ENCODE measurements at places on chromosomes 13 and 19.

- no peak for DNase-seq
Observed at GRCh38 chr13:98144027-98144741, 1.3 kb downstream of the FARP1 start.

- DNase-seq, result no peak
Observed at GRCh38 chr13:93467175-93467574, 240.6 kb downstream of the GPC6 start.

GRCh38 chr13:99545979-99546378, 44.7 kb downstream of the TM9SF2 start:
- DNase-seq, result no peak

GRCh38 chr13:114071991-114072390, 60.4 kb downstream of the RASA3 start:
- DNase-seq, result no peak

DNA sequence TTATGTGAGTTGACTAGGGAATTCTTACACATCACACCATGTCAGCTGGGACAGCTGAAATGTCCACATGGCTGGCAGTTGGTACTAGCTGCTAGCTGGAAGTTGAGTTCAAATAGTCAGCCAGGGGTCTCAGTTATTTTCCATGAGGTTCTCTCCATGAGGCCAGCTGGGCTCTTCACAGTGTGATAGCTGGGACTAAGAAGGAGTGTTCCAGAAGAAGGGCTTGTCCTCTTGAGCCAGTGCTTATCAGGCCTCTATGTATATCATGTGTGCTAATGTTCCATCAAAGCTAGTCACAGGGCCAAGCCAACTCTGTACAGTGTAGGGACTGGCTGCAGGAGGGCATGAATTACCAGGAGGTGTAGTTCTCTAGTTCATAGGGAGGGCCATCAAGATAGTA, 11.8 kb downstream of the USPL1 start:
- DNase-seq, result no peak

DNA sequence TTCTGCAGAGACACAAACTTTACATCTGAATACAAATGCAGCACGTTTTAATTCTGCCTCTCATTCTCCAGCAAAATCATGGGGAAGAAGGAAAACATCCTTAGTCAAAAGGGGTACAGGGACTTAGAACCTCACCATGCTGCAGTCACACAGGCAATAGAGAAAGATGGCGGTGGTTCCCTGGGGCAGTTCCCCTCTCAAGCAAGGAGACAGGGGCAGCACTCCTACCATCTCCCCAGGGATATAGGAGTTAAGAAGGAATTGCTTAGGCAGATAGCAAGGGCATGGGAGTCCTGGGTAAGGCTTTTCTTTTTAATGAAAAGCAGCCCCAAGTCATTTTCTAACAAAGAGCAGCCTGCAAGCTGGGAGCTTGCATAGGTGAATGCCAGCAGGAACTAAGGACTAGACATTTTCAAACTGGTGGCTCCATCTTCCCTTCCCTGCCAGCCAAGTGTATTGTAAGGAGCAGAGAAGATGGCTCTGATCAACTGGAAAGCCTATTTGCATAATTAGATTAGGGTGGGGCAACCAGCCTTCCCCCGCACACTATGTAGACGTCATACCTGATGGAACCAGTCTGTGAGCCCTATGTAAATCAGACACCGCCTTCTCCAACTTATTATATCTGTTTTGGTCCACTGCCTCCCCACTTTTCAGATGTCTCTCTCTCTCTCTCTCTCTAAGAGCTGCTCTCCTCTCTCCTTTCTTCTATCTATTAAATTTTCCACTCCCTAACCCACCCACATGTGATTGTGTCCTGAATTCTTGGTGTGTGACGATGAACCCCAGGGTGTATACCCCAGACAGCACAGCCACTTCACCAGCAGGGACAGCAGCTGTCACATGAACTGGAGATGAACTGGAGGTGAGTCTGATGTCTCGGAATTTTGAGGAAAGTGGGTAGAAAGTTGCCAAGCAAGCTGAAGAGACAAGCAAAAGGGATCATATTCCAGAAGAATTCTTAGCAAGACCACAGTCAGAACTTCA, 514.5 kb downstream of the IRS2 start:
- DNase-seq, result no peak

DNA sequence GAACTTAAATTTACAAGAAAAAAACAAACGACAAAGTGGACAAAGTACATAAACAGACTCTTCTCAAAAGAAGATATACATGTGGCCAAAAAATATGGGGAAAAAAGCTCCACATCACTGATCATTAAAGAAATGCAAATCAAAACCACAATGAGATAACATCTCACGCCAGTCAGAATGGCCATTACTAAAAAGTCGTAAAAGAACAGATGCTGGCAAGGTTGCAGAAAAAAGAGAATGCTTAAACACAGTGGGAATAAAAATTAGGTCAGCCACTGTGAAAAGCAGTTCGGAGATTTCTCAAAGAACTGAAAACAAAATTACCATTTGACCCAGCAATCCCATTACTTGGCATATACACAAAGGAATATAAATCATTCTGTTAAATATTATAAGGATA, 132.7 kb downstream of the UGGT2 start:
- no peak for DNase-seq

GRCh38 chr13:72952529-72953141, 106.2 kb upstream of the KLF5 start:
- no peak for DNase-seq

DNA sequence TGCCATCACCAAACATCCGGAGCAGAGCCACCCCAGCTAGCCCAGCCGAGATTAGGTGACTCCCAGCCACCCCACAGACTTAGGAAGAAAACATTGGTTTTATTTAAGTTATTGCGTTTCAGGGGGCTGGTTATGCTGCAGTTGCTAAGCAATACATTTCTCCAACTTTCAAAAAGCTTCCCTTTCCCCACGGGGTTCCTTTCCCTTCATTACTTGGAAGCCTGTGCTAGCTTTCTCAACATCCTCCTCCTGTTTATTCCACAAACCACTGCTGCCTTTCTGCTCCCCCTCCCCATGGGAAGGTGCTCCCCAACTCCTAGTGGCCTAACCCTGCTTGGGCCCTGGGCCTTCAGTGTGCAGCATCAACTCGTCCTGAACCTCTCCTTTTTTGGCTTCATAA, 52.6 kb downstream of the CDADC1 start:
- DNase-seq, result no peak

DNA sequence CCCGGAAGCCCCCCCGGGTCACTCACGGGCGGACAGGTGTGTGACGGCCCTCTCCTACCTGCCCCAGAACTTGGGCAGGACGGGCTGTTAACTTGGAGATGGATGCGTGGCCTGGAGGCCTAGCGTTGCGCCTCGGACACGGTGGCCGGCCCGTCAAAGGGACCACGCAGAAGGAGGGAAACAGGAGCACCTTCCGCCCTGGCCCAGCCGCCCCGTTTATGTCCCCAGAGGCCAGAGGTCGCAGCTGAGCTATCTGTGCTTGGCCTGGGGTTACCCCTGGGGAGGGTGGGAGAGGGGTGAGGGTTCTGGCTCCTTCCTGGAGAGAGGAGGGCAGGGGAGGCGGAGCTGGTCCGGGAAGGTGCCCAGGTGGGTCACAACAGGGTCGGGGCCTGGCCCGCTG, 35.6 kb downstream of the GADD45B start:
- no peak for DNase-seq

- DNase-seq, result no peak
Observed at GRCh38 chr19:47729468-47729798, 15.9 kb upstream of the NOP53 start.

- no peak for DNase-seq
Observed at GRCh38 chr19:48806818-48807589, 3.8 kb downstream of the BCAT2 start.

DNA sequence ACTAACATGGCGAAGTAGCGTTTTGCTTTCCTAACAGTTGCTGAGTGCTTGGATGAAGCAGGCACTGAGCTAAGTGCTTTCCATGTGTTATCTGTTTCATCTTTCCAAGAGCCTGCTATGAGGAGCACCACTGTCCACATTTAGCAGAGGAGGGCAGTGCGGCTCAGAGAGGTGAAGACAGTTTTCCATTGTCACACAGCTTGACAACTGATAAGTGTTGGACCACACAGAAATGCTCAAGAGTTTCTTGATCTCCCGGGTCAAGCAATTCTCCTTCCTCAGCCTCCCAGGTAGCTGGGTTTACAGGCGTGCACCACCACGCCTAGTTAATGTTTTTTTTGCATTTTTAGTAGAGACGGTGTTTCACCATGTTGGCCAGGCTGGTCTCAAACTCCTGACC, 6.8 kb upstream of the CRTC1 start:
- no peak for DNase-seq

DNA sequence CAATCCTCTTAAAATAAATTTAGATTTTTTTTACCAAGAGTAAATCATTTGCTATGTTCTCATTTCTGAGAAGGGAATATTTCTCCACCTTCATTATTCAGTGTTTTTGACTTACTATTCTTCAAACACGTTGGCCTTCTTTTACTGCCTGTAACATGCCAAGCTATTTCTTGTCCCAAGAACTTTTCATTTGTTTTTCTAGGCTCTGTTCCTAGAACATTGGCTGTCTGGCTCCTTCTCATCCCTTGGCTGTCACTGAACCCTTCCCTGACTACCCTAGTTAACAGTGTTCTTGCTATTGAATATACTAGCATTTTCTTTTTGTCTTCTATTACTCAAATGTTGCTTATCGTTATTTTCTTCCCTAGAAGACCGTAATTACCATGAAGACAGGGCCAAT, 248.1 kb downstream of the ITGBL1 start:
- DNase-seq, result no peak

DNA sequence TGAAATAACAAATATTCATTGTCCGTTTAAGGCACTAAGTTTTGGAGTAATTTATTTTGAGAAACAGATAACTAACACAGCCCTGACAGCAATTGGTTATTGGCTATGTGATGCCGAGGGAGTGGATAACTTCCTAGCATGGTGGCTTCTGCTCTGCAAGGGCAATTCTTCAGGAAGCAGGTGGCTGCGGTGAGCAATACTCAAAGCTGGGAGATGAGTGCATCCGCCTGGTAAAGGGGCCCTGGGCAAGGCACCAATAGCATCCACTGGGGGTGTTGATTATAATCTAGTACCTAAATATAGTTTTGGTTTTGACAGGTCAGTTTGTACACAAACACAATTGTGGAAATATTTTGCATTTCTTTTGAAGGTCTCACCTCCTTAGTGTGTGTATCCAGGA, 41.0 kb downstream of the CCDC70 start:
- no peak for DNase-seq

DNA sequence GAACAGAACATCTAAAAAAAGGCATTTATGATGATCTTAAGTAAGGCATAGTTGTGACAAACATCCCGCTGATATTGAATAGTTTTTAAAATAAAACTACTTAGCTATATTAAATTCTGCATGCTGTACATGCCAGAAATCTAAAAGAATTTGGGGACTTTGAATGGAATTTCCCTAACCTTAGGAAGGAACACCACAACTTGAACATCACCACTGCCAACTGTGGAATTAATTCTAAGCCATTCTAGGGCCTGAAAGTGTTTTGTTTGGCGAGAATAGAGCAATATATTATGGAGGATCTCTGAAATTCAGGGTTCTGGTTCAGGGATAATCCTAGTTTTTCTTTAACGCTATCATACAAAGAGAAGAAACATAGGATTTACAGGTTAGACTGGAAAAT, 17.8 kb upstream of the LATS2 start:
- DNase-seq, result no peak

DNA sequence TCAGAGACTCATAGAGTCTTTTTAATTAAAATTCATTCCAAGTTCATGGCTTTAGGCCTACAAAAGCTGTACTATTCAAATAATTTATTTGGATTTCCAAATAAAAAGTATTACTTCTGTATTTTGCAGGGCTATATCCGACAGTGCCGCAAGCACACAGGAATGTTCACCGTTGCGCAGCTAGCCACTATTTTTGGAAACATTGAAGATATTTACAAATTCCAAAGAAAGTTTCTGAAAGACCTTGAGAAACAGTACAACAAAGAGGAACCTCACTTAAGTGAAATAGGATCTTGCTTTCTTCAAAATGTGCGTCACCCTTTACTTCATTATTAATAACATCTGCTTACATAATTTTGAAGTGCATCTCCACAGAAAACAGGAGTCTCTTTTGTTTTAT, 20.5 kb upstream of the C1QTNF9 start:
- DNase-seq, result no peak

- DNase-seq, result no peak
Observed at GRCh38 chr19:10450853-10451609, 30.7 kb downstream of the PDE4A start.

DNA sequence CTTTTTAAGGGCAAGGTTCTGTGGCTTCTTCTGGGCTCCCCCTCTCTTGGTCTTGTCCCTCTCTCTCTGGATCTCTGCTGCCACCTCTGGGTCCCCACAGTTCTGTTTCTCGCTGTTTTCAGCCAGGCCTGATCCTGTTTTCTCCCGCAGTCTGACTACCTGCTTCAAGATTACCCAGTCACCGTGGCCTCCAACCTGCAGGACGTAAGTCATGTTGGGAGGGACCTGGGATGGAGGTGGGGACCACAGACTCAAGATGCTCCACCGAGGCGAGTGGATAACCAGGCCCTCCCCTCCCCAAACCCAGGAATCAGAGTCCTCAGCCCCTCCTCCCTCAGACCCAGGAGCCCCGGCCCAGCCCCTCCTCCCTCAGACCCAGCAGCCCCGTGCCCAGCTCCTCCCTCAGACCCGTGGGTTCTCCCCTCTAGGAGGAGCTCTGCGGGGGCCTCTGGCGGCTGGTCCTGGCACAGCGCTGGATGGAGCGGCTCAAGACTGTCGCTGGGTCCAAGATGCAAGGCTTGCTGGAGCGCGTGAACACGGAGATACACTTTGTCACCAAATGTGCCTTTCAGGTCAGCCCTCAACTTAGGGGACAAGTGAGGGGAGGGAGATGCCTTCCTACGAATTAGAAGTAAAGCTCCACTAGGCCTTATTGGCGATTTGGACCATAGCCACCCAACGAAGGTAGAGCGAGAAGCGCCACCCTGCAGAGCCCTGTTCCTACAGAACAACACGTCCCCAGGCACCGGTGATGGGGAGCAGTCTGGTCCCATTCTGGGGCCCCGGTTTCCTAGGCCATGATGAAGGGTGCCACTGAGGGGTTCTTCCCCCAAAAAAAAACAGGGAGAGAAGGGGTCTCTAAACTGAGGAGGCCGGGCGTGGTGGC, 2.2 kb downstream of the FLT3LG start:
- no peak for DNase-seq

- no peak for DNase-seq
Observed at GRCh38 chr19:31659897-31660210, 310.6 kb upstream of the TSHZ3 start.

- no peak for DNase-seq
Observed at GRCh38 chr13:37109051-37109678, 3.7 kb upstream of the CSNK1A1L start.

DNA sequence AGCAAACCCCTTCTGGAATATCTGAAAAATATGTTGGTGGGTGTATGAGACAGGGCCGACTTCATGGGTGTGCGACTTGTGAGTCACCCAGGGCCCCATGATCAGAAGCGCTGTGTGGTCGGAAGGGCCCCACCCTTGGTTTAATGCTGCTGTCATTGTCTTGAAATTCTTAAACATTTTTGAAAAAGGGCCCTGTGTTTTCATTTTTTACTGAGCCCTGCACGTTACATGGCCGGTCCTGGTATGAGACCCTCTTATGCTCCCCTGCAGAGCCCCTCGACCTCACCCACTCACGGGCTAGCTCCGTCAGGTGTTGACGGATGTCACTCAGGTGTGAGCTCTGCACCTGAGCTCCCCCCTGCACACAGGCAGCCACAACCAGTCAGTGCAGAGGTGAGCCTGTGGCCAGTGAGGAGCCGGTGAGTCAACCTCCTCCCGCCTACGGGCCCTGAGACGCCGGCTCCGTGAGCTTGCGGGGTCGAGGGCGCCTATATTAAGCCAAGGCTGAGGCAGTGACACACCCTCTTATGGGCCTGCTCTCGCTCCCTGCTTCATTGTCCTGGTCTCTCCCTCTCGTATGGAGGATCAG, 27.7 kb downstream of the GADD45B start:
- DNase-seq, result peak; percentile 45
